ENCODE measurements at places on chromosomes 7 and 10. TPM values are rescaled to one million over a fixed set of nuclear protein-coding genes. Genes with fewer than 3 reads are reported as not detected.

DNA sequence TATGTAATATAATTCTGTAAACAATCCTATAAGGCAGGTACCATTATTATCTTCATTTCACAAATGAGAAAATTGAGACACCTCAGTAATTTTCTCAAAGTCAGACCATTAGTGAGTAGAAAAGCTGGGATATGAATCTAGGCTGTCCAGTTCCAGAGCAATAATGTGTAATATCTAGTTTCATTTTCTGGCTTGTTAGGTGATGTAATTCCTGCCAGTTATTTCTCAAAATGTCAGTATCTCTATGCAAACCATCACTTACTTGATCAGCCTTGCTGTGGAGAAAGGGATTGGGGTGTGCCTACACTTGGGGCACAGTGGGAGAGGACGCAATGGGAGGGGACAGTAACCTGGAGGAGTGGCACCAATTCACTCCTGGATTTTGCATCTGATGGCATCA, 157.5 kb downstream of the LYZL1 start:
- H3K4me1 ChIP-seq = no peaks in the 10 kb centered on the region
- H3K4me3 ChIP-seq = no peak overlapping the region
- no peaks in the 10 kb centered on the region for H3K27me3 ChIP-seq

The EPHA1 gene
- 0.21 TPM for total RNA-seq

DNA sequence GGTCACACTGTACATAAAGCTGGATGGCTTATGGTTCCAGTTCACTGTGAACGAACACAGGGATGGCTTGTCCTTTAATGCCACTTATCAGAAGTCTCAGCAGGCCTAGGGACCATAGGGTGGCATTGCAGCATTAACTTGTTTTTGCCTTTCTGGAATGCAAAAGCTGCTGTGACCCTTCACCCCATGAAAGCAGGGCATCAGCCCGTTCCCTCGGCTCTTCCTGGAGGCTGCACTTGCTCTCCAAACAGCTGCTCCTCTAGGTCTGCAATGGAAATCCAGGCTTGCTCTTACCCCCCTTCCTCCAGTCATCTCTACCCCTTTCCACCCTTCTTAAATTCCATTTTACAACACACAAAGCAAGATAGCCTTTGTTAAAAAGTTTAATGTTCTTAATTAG, 17.9 kb upstream of the NEUROD6 start:
- H3K4me3 ChIP-seq = no peak overlapping the region
- H3K27me3 ChIP-seq = no peaks in the 10 kb centered on the region
- H3K4me1 ChIP-seq = no peaks in the 10 kb centered on the region
- H3K36me3 ChIP-seq = no peaks in the 10 kb centered on the region
- DNase-seq = no peak
- no peak overlapping the region for H3K27ac ChIP-seq

DNA sequence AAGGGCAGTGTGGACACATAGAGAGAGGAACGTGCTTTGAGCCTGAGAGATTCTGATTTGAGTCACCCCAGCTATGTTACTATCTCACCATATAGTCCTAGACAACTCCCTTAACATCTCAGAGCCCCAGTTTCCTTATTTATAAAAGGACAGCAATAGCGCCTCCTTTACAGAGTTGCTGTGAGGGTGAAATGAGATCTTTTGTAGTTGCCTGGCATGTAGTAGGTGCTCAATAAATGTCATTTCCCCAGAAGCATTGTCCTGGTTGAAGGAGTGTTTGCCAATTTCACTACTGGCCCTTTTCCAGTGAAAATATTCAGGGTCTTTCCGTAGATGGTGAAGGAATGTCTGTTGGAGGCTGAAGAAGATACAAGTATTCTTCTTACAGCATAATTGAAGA, 51.3 kb upstream of the FAM180A start:
- H3K27me3 ChIP-seq = 0 out of 2 replicates have a peak, but pooled peaks cover 2% of the 10 kb centered on the region
- no peak overlapping the region for H3K27ac ChIP-seq
- H3K36me3 ChIP-seq = no peaks in the 10 kb centered on the region

DNA sequence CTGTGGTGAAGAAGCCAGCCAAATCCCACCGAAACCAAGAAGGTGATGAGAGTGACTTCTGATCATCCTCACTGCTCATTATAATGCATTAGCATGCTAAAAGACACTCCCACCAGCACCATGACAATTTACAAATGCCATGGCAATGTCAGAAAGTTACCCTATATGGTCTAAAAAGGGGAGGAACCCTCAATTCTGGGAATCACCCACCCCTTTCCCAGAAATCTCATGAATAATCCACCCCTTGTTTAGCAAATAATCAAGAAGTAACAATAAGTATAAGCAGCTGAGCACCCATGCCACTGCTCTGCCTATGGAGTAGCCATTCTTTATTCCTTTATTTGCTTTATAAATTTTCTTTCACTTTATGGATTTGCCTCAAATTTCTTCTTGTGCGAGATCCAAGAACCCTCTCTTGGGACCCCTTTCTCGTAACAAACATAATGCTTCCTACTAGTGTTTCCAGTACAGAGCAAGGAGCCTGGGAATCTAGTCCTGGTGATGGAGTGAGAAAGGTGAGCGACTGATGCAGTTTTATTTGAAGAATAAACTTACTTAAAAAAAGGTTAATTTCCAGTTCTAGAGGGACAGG, 18.4 kb upstream of the EXOC6 start:
- no peaks in the 10 kb centered on the region for H3K36me3 ChIP-seq
- no peaks in the 10 kb centered on the region for H3K4me1 ChIP-seq

DNA sequence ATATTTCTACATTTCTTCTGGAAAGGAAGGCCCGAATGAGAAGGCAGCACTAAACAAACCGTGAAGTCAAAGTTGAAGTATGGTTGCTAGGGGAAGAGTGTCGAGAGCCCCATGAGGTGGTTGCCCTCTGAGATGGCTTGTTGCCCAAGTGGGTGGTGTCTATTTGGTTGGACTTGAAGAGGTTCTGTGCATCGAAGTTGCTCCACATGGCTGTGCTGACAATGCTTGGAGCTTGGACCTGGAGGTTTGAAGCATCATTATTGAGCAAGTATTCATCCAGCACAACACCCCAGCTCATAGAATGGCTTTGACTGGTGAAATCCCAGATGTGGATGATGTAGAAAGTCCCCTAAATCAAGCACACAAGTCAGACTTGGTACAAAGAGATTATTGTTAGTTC, 165.2 kb upstream of the CDCA7L start:
- peaks cover 2% of the 10 kb centered on the region for H3K27me3 ChIP-seq
- no peak overlapping the region for H3K4me3 ChIP-seq
- no peak for DNase-seq
- H3K4me1 ChIP-seq = peaks cover 4% of the 10 kb centered on the region
- no peak overlapping the region for H3K27ac ChIP-seq

DNA sequence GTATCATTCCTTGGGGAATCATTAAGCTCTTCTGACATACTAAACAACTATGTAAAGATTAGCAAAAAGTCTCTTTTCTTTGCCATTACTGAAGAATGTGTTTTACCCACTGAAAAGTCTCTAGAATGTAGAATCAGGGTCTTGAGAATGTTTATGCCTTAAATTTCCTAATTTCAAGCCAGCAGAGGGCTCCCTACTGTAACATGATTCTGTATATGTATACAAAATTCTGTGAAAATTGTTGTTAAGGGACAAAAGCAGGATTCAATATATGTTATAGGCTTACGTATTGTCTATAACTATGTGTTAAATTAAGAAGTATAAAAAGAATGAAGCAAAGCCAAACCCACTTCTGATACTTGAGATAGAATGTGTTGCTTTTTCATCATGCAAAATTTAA, 296.9 kb upstream of the DGKB start:
- H3K27me3 ChIP-seq = no peaks in the 10 kb centered on the region
- H3K27ac ChIP-seq = no peak overlapping the region
- no peaks in the 10 kb centered on the region for H3K4me1 ChIP-seq
- H3K36me3 ChIP-seq = no peaks in the 10 kb centered on the region

DNA sequence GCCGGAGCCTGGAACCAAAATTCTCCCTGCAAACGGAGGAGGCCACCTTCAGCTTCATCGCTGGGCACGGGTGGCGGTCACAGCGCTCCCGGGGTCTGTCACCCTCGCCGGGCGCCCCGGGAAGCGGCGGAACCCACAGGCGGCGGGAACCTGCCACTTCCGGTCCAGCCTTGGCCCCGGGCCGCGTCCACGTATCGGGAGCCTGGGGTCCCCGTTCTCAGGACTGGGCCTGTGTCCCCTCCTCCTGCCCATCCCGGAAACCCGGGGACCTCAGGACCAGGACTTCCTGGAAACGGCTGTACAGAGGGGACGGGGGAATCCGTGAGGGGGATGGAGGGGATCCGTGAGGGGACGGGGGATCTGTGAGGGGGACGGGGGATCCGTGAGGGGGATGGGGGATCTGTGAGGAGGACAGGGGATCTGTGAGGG, 25.4 kb downstream of the PDGFA start:
- H3K27ac ChIP-seq = no peak overlapping the region
- H3K27me3 ChIP-seq = no peaks in the 10 kb centered on the region
- H3K4me3 ChIP-seq = no peak overlapping the region
- H3K4me1 ChIP-seq = no peaks in the 10 kb centered on the region

DNA sequence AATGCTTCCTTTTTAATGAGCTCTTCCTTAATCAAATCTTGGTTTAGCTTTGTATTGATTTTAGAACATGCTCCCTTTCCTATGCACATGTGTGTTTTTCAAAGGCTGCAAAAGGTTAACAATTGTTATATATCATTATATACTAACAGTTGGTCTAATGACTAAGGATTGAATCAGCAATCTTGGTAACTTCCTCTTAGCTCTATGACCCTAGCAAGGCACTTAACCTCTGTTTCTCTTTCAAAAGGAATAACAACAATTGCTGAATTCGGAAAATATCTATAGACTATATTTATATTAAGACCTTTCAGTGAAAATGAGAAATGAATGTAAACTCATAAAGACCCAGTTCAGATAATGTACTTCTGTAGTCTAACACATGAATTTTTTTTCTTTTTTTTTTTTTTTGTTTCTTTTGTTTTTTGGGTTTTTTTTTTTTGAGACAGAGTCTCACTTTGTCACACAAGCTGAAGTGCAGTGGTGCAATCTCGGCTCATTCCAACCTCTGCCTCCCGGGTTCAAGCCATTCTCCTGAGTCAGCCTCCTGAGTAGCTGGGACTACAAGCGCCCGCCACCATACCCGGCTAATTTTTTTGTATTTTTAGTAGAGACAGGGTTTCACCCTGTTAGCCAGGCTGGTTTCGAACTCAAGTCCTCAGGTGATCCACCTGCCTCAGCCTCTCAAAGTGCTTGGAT, 48.8 kb downstream of the HOXA1 start:
- H3K36me3 ChIP-seq = no peaks in the 10 kb centered on the region
- no peaks in the 10 kb centered on the region for H3K27me3 ChIP-seq
- H3K27ac ChIP-seq = no peak overlapping the region
- no peak for DNase-seq
- no peaks in the 10 kb centered on the region for H3K4me1 ChIP-seq

DNA sequence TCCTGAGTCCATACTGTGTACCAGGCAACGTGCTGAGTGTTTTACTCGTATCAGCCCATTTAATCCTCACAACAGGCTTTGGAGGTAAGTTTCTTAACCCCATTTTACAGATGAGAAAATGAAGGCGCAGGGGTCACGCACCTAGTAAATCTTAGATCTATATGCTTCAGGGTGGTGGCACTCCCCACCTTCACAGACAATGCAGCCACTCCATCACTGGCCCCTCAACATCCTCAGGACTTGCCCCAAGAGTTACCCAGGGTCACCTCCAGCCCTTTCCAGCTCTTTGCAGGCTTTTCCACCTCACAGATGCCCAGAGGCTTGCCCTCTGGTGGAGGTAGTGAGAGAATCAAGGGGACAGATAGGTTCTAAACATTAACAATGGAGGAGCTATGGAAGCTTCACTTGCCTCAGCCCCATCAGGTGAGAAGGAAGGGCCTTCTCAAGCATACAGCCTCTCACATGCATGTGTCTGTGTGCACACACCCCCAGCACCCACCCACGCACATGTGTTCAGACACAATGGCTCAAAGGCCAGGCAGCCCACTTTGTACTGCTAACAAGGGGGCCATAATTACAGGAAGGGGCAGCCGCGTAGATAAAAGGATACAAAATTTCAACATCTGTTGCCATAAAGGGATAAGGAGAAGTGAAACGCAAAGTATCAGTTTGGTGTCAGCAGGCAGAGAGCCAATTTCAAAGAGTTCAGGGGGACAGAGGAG, 29.1 kb downstream of the DPCD start:
- H3K36me3 ChIP-seq = peaks cover 11% of the 10 kb centered on the region
- no peak overlapping the region for H3K4me3 ChIP-seq
- peak overlapping the region; percentile 62 for H3K27ac ChIP-seq
- H3K4me1 ChIP-seq = peaks cover 19% of the 10 kb centered on the region
- no peaks in the 10 kb centered on the region for H3K27me3 ChIP-seq

GRCh38 chr10:112404617-112405016, 30.7 kb downstream of the ACSL5 start:
- H3K27me3 ChIP-seq = no peaks in the 10 kb centered on the region
- no peak overlapping the region for H3K27ac ChIP-seq
- no peak overlapping the region for H3K4me3 ChIP-seq
- no peaks in the 10 kb centered on the region for H3K4me1 ChIP-seq
- H3K36me3 ChIP-seq = peaks cover 4% of the 10 kb centered on the region

The OR9A2 gene
- not detected for total RNA-seq

DNA sequence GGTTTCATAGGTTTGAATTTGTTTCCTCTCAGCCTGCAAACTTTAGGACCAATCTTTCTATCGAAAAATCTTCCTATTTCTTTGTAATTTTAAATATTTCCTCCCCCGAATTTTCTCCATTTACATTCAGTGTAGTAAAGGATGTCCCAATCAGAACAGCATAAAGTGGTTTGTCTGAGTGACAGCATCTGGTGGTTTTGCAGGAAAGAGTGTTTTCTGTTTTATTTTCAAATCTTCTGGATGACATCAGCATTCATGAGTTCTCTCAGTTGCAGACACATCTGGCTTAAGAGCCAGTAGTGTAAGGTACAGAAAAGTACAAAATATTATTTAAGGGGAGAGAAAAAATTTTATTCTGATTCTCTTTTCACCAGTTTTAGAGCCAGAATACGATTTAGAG, 634.8 kb downstream of the PHTF2 start:
- no peak overlapping the region for H3K4me3 ChIP-seq
- DNase-seq = no peak
- H3K4me1 ChIP-seq = no peaks in the 10 kb centered on the region

The RET gene
- not detected for total RNA-seq

The FOXI2 gene
- total RNA-seq = not detected

The FOXP2 gene
- 2.1 TPM for total RNA-seq

DNA sequence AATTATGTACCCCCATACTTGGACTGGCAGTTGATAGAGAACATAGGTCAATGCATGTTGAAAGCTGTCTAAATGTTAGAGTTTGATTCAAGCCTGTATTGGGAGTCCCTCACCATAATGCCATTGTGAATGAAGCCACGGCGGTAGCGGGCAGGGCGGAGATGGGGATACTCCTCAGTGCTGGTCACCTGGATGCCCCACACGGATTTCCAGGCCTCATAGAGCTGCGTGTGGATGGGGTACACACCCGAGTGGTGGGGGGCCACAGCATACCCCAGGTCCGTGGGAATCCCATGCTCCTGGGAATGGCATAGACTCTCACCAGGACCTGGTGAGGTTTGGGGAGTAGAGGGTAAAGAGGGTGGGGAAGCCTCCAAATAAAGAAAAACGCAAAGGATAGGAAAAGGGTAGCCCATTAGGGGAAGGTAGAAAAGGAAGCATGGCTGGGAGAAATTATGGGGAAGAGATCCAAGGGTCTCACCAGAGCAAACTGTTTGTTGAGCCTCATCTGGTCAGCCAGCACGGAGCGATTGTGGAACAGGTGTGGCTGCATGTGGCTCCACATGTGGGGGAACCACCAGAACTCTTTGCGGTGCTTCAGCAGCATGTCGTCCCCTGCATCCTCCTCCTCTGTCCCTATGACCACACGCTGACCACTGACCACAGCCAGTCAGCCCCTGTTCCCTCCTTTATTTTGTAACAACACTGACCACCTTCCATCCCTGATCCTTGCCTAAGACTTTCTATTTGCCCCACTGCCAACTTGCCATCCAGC, 5.0 kb downstream of the NDST2 start:
- no peak overlapping the region for H3K4me3 ChIP-seq
- peaks cover 32% of the 10 kb centered on the region for H3K4me1 ChIP-seq
- no peaks in the 10 kb centered on the region for H3K27me3 ChIP-seq

The IL6 gene
- total RNA-seq = not detected

The OR2A5 gene
- total RNA-seq = not detected
